ENCODE measurements at places on chromosomes 5 and 9. TPM values are rescaled to one million over a fixed set of nuclear protein-coding genes. Genes with fewer than 3 reads are reported as not detected.

The SPINK7 gene
- total RNA-seq, result not detected

The BTNL3 gene
- not detected for total RNA-seq

The CYSRT1 gene
- 4.1 TPM for total RNA-seq

The IFNB1 gene
- total RNA-seq, result not detected

The TRIM36 gene
- total RNA-seq, result 2.6 TPM

The SV2C gene
- total RNA-seq, result 0.02 TPM

The ZMAT2 gene
- total RNA-seq, result 156 TPM

The SLC36A3 gene
- total RNA-seq, result not detected

The RMI1 gene
- 8.1 TPM for total RNA-seq

The NPR3 gene
- total RNA-seq, result 18.5 TPM

The PRLR gene
- total RNA-seq, result 0.39 TPM

The TMEM215 gene
- not detected for total RNA-seq

The C5orf58 gene
- total RNA-seq, result not detected

The SLC2A6 gene
- 24.1 TPM for total RNA-seq

The GCNT1 gene
- 2.5 TPM for total RNA-seq

The FIBCD1 gene
- 16.1 TPM for total RNA-seq

All from A549 treated with ZK216348 at 1 μM for 4 hours (cell line).